ENCODE measurements at places on chromosomes 6 and 20.

DNA sequence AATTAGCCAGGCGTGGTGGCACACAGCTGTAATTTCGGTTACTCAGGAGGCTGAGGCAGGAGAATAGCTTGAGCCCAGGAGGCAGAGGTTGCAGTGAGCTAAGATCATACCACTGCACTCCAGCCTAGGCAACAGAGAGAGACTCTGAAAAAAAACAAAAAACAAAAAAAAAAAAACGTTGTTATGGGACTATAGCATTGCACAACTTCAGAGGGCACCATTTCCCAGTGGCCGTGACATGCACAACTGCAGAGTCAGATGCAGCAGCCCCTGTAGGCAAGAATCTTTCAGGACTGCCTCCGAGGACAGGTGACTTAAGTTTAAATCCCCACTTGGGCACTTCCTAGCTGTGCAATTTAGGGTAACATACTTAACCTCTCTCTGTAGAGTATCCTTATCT, 64.0 kb downstream of the ZNF217 start:
- no peak for DNase-seq

DNA sequence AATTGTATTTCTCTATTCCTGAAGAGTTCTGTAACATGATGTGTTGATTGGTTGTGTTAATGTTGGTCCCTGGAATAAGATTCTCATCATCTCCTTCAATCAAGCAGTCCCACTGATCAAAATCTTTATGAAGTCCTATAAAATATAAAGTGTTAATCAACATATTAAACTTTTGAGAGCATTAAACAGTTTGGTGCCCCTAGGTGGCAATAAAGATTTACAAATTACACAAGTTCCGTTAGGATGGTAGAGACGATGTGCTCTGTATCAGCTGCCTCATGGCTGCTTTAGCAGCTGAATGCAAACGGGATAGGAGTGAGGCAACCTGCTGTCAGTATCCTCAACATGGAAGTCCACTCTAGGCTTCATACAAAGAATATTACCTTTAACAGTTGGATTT, 16.9 kb downstream of the TDRD6 start:
- DNase-seq: no peak

GRCh38 chr20:19922716-19923115, 94.4 kb upstream of the NAA20 start:
- DNase-seq: no peak

- DNase-seq: no peak
Observed at GRCh38 chr20:61118429-61119224, 133.4 kb upstream of the CDH4 start.

DNA sequence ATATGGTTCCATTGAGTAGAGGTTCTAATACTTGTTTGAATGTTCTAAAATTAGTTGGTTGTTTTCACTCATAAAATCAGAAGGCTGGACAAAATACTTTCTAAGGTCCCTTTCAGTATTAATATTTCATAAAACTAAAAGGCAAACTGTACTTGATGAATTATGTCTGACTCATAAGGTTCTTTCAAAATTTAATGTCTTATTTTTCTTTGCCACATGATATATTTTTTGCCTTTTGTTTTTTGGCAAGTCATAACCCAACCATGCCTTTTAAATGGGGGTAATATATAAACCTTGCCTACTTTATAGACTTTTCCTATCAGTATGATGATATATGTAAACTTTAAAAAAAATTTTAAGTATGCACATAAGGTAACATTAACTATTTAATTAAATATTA, 244.7 kb downstream of the PTPRK start:
- DNase-seq: no peak

DNA sequence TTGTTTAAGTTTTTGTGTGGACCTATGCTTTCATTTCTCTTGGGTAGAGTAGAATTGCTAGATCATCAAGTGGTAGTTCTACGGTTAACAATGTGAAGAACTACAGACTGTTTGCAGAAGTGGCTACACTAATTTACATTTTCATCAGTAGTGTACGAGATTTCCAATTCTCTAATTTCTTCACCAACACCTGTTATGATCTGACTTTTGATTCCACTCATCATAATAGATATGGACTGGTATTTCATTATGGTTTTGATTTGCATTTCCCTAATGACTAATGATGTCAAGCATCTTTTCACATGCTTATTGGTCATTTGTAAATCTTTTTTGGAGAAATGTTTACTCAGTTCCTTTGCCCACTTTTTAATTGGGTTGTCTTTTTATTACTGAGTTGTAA, 244.4 kb downstream of the GMDS start:
- no peak for DNase-seq

- no peak for DNase-seq
Observed at GRCh38 chr6:135018941-135019340, 35.7 kb downstream of the HBS1L start.

DNA sequence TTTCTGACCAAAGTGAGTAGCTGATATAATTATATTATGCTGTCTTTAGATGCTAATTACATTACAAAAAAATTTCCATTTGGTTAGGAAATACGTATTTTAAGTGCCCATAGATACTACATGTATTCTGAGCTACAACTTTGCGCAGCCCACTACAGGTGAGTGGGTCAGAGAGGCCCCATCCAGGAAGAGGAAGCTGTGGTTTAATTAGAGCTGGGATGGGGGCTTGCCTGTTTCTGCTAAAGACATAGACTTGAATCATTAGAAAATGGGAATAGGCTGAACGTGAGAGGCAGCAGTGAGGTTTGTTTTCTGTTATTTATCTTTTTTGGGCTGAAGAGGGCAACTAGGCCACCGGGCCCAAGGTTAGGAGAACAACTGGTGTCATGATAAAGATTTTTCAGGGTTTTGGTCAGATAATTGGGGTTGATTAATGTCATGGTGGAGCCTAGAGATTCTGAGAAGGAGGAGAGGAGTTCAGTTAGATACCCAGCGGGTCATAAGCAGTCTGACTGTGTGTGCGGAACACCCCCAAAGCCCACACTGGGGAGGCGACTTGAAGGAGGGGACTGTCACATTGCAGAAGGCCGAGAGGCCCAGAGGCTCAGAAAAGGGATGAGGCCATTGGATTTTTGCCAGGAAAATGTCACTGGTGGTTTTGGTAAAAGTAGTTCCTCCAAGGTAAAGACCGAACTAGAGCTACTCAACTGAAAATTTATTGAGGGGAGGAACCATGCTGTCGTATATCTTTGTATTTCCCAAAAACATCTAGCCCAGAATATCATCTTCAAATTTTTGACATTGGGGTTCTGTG, 14.5 kb upstream of the IRF4 start:
- no peak for DNase-seq

DNA sequence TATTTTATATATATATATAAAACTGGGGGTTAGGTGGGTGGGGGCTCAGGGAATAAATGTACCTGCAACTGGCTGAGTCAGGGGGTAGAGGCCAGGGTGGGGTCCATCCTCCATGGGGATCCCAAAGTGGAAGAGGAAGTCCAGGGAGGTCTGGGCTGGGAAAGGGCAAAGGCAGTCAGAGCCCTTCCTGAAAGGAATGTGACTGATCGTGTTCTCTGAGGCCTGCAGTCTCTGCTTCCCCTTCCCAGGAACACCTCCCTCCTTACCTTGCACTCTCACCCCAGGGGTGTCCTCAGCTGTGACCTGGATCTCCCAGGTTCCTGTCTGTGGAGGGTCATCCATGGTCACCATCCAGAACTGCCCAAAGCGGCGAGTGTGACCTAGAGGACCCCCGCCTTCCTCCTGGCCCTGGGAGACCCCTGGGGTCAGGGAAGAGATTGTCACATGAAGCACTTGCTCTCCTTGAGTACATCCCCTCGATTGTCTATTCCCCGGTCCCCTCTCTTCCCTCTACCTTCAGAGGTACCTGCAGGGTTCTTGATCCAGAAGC, 4.7 kb downstream of the SAPCD1 start:
- DNase-seq: peak; percentile 53

- peak; percentile 97 for DNase-seq
Observed at GRCh38 chr20:32470025-32470861, 112.1 kb downstream of the ASXL1 start.

GRCh38 chr6:32177183-32177787, 920 bp upstream of the RNF5 start:
- DNase-seq: peak; percentile 62

GRCh38 chr6:13038741-13039190, 289.6 kb downstream of the TBC1D7 start:
- no peak for DNase-seq

- DNase-seq: peak; percentile 88
Observed at GRCh38 chr20:64048402-64049044, 916 bp downstream of the SOX18 start.

DNA sequence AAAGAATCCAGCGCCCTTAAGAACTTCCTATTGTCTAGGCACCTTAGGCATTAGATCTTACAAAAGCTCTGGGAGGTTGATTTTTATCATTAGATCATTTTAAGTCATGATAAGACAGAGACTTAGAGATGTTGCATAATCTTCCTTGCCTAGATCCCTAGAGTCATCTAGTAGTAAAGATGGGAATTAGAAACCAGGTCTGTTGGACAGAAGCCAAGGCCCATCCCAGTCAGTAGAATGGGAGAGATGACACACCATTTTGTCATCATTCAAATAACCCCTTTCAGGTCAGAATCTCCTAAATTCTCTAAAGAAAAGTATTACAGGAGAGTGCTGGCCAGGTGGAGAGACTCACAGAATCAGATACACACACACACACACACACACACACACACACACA, 579.1 kb downstream of the BMP2 start:
- DNase-seq: no peak

- DNase-seq: no peak
Observed at GRCh38 chr20:1414982-1415381, 22.1 kb upstream of the FKBP1A start.

DNA sequence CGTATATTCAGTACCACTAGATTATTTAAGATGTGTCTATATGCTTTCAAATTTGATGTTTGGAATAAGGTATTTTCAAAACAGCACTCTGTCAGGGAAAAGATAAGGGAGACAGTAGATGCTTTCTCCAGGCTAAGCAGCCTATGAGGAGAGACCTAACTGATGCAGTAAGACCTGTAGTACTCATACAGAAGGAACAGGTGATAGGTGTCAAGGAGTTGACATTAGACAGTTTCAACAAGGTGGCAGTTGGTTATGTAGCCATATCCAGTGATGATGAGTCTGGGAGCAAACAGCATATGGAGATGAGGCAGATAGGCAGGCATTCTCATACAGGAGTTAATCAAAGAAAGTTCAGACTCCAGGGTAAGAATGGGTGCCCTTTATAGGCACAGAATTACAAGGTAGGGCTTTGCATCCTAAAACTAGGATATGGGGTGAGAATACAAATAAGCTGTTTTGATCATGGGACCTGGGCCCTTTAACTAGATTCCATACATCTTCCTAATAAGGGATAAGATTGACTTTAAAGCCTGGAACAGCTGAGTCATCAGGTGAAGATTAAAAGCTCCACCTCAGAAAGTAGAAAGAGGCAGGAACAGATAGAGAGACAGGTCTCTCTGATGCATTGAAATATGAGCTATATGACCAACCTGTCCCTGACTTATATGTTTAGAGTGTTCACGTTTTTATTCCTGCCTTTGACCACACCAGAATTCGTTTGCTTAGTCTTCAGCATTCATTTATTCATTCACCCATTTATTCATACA, 7.9 kb downstream of the RSPH4A start:
- DNase-seq: no peak

GRCh38 chr6:36964349-36964748, 9.8 kb downstream of the PI16 start:
- DNase-seq: no peak

DNA sequence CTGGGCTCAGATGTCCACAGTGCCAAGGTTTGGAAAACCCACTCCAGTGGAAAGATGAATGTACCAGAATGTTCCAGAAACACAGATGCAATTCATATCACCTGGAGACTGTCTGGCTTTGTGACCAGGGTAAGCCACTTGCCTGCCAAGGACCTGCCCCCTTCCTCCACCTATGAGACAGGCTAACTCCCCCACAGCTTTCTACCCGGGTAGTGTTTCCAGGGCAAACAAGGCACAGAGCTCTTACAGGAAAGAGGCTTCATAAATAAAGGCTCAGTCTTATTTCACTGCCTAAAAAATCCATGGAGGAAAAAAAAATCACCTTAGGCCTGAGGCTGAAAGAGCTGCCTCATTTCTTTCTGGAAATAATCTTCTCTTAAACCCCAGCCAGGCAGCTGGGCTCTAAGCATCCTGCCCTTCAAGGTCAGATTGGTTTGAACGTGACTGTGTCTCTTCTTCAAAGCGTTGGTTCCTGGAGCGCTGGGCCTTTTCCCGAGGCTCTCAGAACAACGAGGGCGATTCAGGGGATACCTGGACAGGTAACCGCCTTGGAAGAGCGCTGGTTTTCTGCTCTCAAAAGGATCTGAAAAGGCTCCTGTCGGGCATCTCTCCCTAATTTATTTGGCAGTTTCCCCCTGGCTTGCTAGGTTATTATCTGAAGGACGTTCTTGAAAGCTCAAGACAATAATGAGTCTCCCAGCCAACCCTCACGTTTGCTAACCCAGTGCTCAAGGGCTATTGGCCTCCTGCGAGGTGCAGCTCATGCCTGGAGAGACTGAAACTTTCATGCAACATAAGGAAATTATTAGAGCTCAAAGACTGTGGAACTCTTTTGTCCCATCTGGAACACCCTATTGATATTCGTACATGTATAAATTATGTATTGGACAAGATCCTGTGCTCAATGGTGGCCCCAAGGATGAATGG, 199.2 kb upstream of the PMEPA1 start:
- DNase-seq: no peak

GRCh38 chr6:47163536-47163935, 121.4 kb upstream of the ADGRF1 start:
- no peak for DNase-seq

GRCh38 chr6:128464790-128465189, 55.6 kb downstream of the PTPRK start:
- DNase-seq: no peak

- no peak for DNase-seq
Observed at GRCh38 chr20:44516491-44516890, 5.4 kb downstream of the SERINC3 start.

DNA sequence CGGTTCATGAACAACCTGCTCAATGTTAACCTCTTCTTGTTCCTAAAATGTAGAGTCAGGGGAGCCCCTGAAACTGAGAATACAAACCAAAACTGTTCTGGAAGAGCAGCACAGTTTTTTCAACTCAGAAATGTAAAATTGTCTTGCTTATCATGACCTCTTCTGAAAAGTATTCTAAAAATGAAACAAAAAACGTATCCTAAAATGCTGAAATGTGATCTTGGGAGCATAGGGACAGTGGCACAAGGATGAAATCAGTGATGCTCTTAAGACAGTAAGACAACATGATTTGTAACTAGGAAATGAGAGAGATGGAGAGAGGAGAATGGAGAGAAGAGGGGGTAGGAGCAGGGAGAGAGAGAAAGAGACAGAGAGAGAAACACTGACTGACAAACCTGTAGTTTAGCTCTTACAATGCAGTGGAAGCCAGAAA, 27.5 kb downstream of the NCOA7 start:
- DNase-seq: no peak

DNA sequence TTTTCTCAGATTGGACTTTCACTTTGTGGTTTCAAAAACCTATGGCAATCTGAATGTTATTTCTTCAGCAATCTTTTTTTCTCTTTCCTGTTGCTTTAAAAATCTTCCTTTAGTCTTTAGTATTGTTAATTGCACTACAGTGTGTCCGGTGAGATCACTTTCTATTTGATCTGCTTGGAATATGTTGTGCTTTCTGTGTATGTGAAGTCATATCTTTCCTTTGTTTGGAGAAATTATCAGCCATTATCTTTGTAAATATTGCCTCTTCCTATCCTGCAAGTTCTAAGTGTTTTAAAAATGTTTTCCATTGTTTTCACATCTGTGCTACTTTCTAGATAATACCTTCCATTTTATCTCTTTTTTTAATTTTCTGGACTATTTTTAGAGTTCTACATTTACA, 171.4 kb upstream of the PRSS16 start:
- DNase-seq: no peak

GRCh38 chr6:133632906-133633305, 256.0 kb upstream of the TCF21 start:
- DNase-seq: no peak
